ENCODE measurements at places on chromosomes 12 and 14.

DNA sequence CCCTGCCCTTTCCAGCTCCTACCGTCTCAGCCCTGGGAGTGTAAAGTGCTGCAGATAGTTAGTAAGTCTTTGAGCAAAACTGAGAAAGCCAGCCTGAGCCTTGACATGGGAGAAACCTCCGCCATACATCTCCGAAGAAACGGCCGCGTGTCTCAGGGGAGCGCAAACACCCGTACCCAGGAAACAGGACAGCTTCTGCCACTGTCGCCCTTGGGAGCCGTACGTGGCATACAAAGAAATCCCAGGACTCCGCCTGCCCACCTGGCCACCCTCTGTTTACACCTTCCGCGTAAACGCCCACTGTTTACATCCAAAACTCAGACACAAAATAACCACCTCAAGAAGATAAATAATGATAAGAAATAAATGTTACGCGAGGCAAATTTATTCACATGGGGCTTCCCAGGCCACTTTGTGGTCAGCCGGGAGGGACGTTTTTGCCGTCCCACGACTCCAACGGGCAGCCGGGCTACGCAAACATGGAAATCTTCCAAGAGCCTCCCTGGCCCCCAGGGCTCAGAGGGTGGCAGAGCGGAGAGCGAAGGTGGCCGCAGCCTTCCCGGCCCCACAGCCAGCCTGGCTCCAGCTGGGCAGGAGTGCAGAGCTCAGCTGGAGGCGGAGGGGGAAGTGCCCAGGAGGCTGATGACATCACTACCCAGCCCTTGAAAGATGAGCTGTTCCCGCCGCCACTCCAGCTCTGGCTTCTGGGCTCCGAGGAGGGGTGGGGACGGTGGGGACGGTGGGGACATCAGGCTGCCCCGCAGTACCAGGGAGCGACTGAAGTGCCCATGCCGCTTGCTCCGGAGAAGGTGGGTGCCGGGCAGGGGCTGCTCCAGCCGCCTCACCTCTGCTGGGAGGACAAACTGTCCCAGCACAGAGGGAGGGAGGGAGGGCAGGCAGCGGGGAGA, at the start of gene BDKRB2:
Gene BDKRB2 (plus strand): TSS at position 689 of the 908 bp plus-strand sequence. CDS start 32,269 bp downstream, outside the sequence.
- peak; percentile 94 for DNase-seq

- no peak for DNase-seq
These were observed 108.4 kb downstream of the GPR135 start for GRCh38 chr14:59356767-59357166.

GRCh38 chr12:107568718-107569117, 116.9 kb upstream of the PWP1 start:
- DNase-seq = no peak

DNA sequence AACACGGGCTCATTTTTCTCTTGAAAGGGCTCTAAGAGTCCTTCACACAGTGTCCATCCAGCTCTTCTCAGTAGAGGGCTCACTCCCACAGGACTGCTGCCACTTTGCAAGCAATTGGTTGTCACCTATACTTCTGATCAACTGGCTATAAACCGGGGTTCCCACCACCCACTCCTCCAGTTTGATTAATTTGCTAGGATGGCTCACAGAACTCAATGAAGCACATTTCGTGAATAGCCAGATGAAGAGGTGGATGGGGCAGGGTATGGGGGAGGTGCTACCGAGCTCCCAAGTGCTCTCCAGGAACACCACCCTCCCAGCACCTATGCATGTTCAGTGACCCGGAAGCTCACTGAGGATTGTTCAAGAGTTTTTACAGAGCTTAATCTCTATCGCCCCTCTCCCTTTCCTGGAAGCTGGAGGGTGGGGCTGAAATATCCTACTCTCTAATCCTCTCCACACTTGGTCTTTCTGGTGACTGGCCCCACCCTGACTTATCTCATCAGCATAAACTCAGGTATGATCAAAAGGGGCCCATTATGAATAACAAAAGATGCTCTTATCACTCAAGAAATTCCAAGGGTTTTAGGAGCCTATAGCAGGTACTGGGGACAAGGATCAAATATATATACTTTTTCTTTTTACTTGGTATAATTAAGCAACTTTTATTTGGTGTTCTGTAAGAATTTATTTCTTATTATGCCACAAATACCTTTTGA, 13.9 kb upstream of the EGLN3 start:
- no peak for DNase-seq

- DNase-seq = no peak
These were observed 45.1 kb upstream of the MEG3 start for GRCh38 chr14:100780646-100781355.

- no peak for DNase-seq
These were observed 14.2 kb downstream of the FKBP3 start for GRCh38 chr14:45120096-45120495.

- peak; percentile 13 for DNase-seq
These were observed 42.0 kb downstream of the TRAF3 start for GRCh38 chr14:102819176-102819628.

DNA sequence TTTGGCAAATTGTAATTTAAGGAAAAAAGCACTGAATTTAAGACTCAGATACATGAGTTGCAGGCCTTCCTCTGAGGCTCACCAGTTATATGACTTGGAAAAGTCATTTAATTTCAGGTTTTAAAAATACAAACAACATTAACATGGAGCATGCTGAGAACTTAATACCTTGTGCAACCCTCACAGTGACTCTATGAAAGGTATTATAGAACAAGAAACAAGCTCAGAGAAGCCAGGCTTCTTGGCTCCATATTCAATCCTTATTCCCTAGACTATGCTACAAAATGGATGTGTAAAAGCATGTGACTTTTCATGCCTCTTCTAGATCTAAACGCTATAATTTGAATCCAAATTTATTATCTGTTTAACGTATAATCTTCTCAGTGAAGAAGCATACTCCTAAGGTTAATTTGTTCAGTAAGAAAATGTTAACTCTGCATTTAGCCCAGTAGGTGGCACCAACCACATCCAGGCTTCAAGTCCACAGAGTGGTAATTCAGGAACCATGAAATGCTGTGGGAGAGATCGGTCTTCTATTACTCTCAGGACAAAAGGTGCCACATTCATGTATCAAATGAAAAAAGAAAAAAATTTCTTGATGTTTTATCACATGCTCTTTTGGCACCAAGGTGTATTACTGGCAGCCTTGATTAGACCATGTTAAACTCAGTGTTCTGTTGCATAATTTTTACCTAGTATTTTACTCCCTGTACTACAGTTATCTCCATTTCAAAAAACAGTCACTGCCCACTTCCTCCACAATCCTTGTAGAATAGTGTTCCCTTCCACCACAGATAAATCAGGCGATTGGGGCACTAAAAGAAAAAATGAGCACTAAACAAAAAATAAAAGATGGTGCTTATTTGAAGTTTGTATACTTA, 9.3 kb downstream of the CCDC196 start:
- peak; percentile 59 for DNase-seq

GRCh38 chr12:14303661-14304155, 61.8 kb upstream of the ATF7IP start:
- DNase-seq = no peak

DNA sequence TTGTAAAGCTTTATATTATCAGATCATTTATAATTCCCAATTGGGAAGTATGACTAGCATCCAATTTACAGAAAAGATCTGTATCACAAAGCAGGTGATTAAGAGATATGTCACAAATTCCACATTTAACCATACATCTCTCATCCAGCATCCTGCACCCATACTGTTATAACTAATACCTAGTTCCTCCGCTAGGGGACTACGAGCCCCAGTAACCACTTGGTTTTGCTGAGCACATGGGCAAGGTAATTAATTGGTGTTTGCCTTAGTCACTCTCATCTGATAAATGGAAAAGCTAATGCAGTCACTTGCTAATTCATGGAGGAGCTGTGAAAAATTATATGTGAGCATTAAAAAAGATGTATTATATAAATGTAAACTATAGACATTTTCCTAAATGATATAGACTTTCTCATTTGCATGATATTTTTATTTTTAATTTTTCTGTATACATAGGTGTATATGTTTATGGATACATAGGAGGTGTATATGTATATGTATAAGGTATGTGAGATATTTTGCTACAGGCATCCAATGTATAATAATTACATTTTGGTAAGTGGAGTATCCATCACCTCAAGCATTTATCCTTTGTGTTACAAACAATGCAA, 1031.8 kb downstream of the GALC start:
- no peak for DNase-seq

DNA sequence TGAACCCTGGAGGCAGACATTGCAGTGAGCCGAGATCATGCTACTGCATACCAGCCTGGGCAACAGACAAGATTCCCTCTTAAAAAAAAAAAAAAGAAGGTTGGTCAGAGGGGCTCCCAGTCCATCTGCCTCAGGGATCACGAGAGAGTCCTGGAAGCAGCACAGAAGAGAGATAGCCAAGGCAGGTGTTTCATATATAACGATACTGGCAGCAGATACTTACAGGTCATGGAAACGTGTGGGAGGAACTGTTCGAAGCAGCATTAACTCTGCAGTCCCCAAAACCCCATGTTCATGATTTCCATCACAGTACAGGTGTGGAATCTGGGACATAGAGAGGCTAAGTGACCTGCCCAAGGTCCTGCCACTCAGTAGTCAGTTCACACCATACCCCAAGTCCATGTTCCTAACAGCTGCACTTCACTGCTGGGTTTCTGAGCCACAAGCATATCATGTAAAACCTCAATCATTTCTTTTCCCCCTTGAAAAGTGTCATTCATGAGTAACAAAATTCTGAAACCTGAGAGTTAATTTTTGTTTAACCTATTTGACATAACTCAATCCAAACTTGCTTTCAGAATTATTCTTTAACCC, 16.7 kb downstream of the CDK2AP1 start:
- DNase-seq = no peak

DNA sequence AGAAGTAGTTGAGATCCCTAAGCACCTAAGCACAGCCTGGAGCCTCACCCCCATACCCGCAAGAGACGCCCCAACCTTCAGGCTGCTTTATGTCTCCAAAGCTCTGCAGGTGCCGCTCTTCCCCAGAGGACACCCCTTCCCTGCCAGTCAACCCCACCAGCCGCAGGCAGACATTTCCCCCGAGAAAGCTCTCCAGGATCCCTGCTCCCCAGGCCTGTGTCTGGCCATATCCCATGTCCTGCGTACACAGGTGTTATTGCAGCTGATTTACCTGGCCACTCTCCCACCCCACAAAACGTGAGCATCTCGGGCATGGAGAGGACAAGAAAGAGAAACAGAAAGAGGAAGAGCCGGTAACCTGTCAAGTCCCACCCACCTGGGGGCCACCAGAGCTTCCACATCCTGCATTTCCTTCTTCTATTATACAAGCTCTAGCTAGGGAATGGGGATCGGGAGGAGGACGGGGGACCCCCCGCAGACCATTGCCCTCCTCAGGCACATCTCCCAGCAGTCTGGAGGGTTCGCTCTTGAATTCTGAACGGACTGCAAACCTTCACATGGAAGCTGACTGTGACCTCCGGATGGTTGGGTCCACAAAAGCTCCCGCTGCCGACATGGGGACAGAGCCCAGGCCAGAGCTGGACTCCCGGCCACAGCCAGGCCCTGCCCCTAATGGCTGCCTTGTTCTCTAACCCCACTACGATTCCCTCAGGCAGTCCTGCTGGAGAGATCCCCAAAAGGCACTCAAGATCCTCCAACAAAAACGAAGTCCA, 17.6 kb downstream of the CCDC88C start:
- DNase-seq = no peak

GRCh38 chr14:91935586-91935985, 11.9 kb downstream of the FBLN5 start:
- no peak for DNase-seq

DNA sequence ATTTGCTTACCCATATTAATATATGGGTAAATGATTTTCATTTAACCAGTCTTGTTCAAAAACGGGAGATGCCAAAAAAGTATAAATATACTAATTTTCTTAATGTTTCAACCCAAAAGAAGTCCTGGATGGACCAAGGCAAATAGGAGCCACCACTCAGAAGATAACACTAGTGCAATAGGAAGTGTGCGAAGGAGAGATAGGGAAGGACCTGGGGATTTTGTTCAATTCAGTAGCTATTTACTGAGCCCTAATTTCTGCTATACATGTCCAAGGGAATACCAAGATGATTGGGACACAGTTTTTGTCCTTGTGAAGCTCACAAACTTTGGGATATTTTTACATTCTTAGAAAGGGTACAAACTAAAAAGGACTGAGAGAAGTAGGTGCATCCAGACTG, 1.5 kb downstream of the CMAS start:
- no peak for DNase-seq

GRCh38 chr14:57038689-57039088, 228.4 kb upstream of the OTX2 start:
- DNase-seq = no peak

GRCh38 chr14:91282954-91283645, 38.6 kb upstream of the GPR68 start:
- DNase-seq = no peak

GRCh38 chr14:40362856-40363255, 930.6 kb upstream of the FBXO33 start:
- DNase-seq = no peak

- DNase-seq = no peak
These were observed 147.4 kb downstream of the C12orf75 start for GRCh38 chr12:105477873-105478272.

GRCh38 chr12:25100194-25101091, 94.5 kb downstream of the DNAI7 start:
- no peak for DNase-seq

- DNase-seq = no peak
These were observed 29.4 kb upstream of the FBRSL1 start for GRCh38 chr12:132460571-132460970.

DNA sequence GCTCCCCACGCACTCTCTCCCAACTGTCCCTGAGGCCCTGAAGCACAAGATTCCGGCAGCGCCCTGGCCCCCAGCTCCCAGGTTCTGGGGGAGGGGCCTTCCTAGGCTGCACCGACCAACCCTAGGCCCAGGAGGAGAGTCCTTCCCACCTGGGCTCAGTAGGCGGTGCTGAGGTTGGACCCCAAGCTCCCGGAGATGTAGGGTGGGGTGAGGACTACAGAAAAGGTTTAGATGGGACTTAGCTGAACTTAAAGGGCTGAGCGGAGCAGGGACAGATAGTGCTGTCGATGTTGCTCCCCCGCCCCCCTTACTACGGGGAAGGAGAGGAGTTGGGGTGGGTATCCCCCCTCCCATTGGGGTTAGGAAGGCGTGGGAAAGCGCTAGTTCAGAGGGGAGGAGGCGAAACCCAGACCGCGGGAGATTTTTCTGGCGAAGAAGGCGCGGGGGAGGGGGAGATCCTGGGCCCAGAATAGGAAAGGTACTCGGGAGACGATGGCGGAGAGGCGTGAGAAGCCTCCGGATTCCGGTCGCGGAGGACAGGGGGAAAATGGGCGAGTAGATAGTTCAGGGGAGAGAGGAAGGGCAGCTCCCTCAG, 4.2 kb upstream of the BAZ2A start:
- peak; percentile 55 for DNase-seq

DNA sequence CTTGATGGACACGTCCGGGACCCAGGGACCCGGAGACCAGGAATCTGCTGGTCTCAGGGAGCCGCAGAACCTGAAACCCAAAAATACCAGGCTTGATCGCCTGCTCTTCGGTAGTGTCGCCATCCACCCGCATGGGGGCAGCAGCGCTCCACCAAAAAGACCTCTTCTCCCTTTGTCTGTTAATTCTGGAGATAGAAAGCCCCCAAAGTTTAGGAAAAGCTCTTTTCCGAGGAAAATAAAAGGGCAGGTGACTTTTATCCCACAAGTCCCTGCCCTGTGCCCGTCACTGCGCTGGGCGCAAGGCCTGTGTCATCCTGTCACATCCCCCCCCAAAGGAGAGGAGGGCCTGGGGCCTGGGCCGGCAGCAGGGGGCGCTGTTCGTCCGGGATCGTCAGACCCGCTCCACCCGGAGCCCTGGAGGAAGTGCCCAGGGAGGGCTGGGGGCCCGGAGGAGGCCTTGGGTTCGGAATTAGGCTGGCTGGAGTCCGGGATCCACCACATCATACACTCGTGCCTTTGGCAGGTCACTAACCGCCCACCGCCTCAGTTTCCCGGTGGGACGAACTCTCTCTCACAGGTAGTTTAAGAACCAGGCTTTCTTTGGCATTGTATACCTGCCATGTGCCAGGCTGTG, 31.9 kb downstream of the DAD1 start:
- DNase-seq = peak; percentile 65

Data from COR-L47 (cell line).